ENCODE measurements at places on chromosomes 3 and 15.

DNA sequence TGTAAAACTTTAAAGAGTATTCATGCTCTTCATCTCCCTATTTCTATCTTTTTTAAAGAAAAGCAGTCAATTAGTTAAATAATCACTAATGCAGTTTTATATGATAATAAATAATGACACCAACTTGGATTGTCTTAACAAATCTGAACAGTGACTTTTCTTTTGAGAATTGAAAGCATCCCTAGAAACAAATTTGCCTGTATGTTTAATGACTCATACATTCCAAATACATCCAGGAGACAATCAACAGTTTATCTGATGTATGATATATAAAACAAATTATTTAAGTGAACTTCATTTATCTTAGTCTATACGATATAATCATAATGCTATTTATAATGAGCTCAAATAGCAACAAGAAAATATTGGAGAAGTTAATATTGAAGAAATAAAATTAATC, 78.0 kb downstream of the ALCAM start:
- no peak for DNase-seq

DNA sequence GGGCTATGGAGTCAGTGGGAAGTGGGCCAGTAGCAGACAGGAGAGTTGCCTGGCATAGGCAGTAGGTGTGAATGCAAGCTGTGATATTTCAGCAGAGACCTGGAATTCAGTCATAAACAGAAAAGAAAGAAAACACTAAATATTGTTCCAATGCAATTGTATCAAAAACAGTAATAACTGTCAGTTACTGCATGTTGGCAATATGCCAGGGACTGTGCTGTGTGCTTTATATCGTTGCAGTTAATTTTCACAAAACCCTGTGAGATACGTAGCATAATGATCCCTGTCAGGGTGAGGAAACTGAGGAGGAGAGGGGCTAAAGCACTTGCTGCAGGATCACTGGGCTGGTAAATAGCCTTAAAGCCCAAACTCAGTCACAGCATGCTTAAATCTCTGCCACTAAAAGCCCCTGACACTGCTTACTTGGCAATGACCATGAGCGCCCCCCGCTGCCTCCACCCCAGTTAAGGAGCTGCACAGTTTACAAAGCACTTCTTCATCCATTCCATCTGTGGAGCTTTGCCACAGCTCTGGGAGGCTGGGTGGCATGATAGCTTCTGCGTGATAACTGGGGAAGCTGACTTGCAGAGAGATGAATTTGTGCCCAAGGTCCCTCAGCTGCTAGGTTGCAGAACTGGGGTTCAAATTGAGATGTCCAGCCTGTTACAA, 3.9 kb downstream of the SLC6A1 start:
- DNase-seq: no peak

DNA sequence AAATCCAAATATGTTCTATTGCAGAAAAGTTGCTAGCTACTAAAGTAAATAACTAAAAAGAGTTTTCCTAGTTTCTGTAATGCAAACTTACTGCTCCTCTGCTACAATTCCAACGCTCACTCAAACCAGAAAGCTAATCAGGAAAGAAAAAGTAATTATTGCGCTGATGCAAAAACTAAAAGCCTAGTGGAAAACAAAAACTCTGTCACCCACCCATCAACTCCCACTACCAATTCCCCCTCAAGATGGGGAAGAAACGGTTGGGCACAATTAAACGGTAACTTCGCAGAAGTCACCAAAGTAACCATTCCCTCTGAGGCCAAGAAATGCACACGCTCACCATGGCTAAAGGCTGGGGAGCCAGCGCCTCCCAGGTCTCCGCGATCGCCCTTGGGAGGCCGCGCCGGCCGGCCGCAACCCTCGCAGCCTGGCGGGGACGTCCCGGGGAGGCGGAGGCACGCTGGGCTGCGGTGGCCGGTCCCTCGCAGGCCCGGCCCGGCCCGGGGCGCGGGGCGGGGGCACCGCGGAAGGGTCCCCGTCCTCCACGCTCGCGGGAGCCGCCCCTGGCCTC, 684 bp downstream of the SLTM start:
- peak; percentile 40 for DNase-seq

DNA sequence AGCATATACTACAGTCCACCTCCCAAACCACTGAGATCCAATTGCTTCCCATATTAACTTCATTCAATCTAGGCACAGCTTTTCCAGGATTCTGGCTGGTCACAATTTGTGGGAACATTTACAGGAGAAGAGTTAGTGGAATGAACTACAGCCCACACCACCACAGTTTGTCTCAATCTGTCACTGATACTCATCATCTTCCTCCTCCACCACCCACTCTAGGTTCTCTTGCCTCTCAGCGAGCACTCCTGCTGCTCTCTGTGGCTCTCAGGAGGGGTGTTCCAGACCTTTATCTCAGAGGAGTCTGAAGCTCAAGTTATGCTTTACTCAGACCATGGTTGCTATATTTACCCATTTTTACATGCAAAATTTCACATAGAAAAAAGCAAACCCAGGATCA, 25.9 kb upstream of the PLA2G4D start:
- DNase-seq: no peak

- DNase-seq: no peak
Measured at GRCh38 chr3:107055181-107055942, 321.9 kb upstream of the CCDC54 start.

DNA sequence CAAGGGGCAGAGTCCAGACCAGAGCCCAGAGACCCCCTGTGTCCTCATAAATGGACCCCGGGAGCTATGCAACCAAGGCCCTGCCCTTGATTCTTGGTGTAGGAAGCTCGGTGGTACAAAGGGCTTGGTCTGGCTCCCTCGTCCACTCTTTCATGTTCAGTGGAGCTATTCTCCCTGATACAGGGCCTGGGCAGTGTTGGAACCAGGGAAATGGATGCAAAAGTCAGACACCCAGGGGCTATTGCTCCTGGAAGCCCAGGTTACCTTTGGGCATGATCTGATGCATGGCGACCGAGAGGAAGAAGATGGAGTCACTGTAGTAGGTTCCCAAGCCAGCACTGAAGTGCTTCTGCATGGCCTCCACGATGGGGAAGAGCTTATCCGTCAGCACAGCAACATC, 44.5 kb downstream of the XXYLT1 start:
- no peak for DNase-seq
